Bronchial smooth muscle cell (primary cell): ENCODE measurements at places on chromosomes 3 and 15. TPM values are rescaled to one million over a fixed set of nuclear protein-coding genes. Genes with fewer than 3 reads are reported as not detected.

The UPK1B gene
- total RNA-seq, result under 0.01 TPM in 1 of 2 replicates, not detected in the other

The PLSCR2 gene
- total RNA-seq, result 0.32 TPM in 1 of 2 replicates, not detected in the other

The ITGA11 gene
- 0.63 and 22.3 TPM in 2 replicates for total RNA-seq

The PLA1A gene
- total RNA-seq, result 2.1 and 3.5 TPM in 2 replicates

The SPTBN5 gene
- total RNA-seq, result 0.16 and 0.17 TPM in 2 replicates

The FANCD2OS gene
- not detected in 2 replicates for total RNA-seq

The DMXL2 gene
- 14.4 and 20.6 TPM in 2 replicates for total RNA-seq

The RFT1 gene
- 7.3 and 8.7 TPM in 2 replicates for total RNA-seq

The VEPH1 gene
- 24.0 and 30.5 TPM in 2 replicates for total RNA-seq

The NCKIPSD gene
- total RNA-seq, result 8.4 and 9.4 TPM in 2 replicates

The GOLGA6D gene
- total RNA-seq, result under 0.01 TPM in 1 of 2 replicates, not detected in the other

The SKIC8 gene
- 68.8 and 77.1 TPM in 2 replicates for total RNA-seq

The GCNT3 gene
- 0.26 and 0.47 TPM in 2 replicates for total RNA-seq

The CNTN6 gene
- total RNA-seq, result not detected in 2 replicates

The ZBED2 gene
- under 0.01 TPM in 1 of 2 replicates, not detected in the other for total RNA-seq

The DNAJB8 gene
- total RNA-seq, result not detected in 2 replicates

The OR5K2 gene
- total RNA-seq, result not detected in 2 replicates

The GSK3B gene
- total RNA-seq, result 26.4 and 27.1 TPM in 2 replicates

The ANKUB1 gene
- not detected in 2 replicates for total RNA-seq

The VPS8 gene
- total RNA-seq, result 65.9 and 74.2 TPM in 2 replicates

The WNT5A gene
- 7.3 and 16.4 TPM in 2 replicates for total RNA-seq

The CDHR4 gene
- total RNA-seq, result 0.16 and 0.43 TPM in 2 replicates

The PP2D1 gene
- total RNA-seq, result not detected in 2 replicates

The MAP6D1 gene
- 0.47 and 0.52 TPM in 2 replicates for total RNA-seq

The FAM81A gene
- under 0.01 and 0.60 TPM in 2 replicates for total RNA-seq

The INKA1 gene
- 10.1 and 12.1 TPM in 2 replicates for total RNA-seq

The RTP1 gene
- total RNA-seq, result not detected in 2 replicates

The SIDT1 gene
- not detected in 2 replicates for total RNA-seq

The ITPKA gene
- total RNA-seq, result 5.2 TPM in 2 replicates

The CLRN1 gene
- not detected in 2 replicates for total RNA-seq

The GALNT15 gene
- total RNA-seq, result 16.0 and 27.0 TPM in 2 replicates

The EFHB gene
- 0.16 TPM in 1 of 2 replicates, not detected in the other for total RNA-seq

The LRRC34 gene
- total RNA-seq, result 0.86 and 1.7 TPM in 2 replicates

The GABRB3 gene
- total RNA-seq, result 0.16 and 0.26 TPM in 2 replicates

The FOXL2 gene
- total RNA-seq, result under 0.01 TPM in 1 of 2 replicates, not detected in the other

The KAT2B gene
- 8.7 and 9.1 TPM in 2 replicates for total RNA-seq

The UROC1 gene
- not detected in 2 replicates for total RNA-seq

The CGNL1 gene
- total RNA-seq, result 0.16 and 0.26 TPM in 2 replicates

The LRRC2 gene
- total RNA-seq, result under 0.01 and 0.47 TPM in 2 replicates

The MST1R gene
- 0.32 and 0.86 TPM in 2 replicates for total RNA-seq

The SNX22 gene
- total RNA-seq, result 0.26 and 0.32 TPM in 2 replicates

The FURIN gene
- 23.3 and 31.1 TPM in 2 replicates for total RNA-seq

The ZNF280D gene
- 16.6 and 24.6 TPM in 2 replicates for total RNA-seq

The NMNAT3 gene
- 0.32 and 0.60 TPM in 2 replicates for total RNA-seq

The FGD5 gene
- 0.16 TPM in 1 of 2 replicates, not detected in the other for total RNA-seq

The FEZF2 gene
- not detected in 2 replicates for total RNA-seq

The CCR1 gene
- total RNA-seq, result 0.63 and 1.5 TPM in 2 replicates
